NCI-H1436 (cell line): ENCODE measurements at places on chromosomes 3 and 15.

GRCh38 chr3:99529265-99529664 lies 109.1 kb upstream of the COL8A1 start:
- DNase-seq, result no peak

DNA sequence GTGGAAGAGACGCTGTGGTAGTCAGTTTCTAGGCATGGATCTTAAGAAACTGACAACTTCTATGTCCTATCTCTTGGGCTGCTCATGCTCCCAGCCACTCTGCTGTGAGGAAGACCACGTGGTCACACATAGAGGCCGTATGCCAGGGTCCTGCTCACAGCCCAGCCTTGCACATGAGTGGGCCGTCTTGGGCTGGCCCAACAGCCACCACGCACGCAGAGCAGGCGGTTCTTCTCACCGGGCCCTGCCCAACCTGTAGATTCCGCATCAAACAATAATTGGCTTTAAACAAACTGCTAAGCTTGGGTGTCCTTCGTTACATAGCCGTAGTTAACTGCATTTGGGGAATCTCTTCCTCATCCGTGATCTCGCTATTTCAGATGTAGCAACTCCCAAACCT lies 26.0 kb downstream of the SLC41A3 start:
- DNase-seq, result no peak

- DNase-seq, result peak; percentile 77
Observed at GRCh38 chr3:129626744-129627349, 20.4 kb upstream of the PLXND1 start.

GRCh38 chr3:13072239-13072599 lies 1.0 kb downstream of the IQSEC1 start:
- no peak for DNase-seq

- no peak for DNase-seq
Observed at GRCh38 chr3:28933337-28933736, 347.5 kb upstream of the RBMS3 start.

GRCh38 chr3:15055019-15055557 lies 10.0 kb downstream of the MRPS25 start:
- DNase-seq, result no peak
